Left cardiac atrium (tissue), 4 donors: ENCODE measurements at places on chromosomes 4 and X. TPM values are rescaled to one million over a fixed set of nuclear protein-coding genes. Genes with fewer than 3 reads are reported as not detected.

Gene LONRF3
- total RNA-seq = 5.5 TPM

Gene TMEM271
- total RNA-seq = not detected

Gene DNAAF6
- not detected for total RNA-seq

Gene FRMPD3
- 0.15 TPM for total RNA-seq

Gene SHROOM4
- 8.3 TPM for total RNA-seq

Gene GPC3
- total RNA-seq = 8.3 TPM

Gene BMX
- 1.6 TPM for total RNA-seq

Gene IQCM
- total RNA-seq = not detected

DNA sequence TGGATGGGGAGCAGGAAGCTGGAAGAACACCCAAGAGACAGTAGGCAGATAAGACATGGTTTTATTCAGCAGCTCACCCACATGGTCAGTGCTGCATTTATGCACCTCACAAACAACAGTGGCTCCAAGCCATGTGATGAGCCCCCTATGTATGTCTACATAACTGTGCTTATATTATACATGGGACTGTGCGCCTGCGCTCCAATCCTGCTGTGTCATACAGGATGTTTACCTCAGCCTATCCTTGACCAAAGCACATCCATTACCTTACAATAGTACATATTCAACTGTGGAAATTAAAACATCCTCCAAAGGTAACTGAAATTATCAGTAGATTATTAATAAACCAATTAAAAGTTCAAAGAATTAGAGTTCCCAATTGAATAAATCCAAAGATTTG, 44.1 kb upstream of the SGMS2 start:
- DNase-seq = no peak

DNA sequence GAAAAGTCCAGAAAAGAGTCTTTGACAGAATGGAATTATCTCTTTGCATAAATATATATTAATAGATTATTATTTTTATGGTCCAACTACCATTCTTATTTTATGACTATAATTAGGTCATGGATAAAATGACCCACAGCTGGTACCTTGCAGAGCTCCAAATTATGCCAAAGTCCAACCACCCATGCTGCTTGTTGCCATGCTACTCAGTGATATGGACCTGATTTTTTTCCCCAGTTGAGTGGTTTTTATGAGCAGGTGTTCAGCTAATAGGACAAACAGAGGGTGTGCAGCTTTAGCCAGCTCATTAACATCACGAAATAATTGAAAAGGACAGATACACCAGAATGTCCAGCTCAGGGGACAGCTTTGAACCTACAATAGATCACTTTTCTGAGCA, 9.7 kb downstream of the HOPX start:
- DNase-seq = no peak

DNA sequence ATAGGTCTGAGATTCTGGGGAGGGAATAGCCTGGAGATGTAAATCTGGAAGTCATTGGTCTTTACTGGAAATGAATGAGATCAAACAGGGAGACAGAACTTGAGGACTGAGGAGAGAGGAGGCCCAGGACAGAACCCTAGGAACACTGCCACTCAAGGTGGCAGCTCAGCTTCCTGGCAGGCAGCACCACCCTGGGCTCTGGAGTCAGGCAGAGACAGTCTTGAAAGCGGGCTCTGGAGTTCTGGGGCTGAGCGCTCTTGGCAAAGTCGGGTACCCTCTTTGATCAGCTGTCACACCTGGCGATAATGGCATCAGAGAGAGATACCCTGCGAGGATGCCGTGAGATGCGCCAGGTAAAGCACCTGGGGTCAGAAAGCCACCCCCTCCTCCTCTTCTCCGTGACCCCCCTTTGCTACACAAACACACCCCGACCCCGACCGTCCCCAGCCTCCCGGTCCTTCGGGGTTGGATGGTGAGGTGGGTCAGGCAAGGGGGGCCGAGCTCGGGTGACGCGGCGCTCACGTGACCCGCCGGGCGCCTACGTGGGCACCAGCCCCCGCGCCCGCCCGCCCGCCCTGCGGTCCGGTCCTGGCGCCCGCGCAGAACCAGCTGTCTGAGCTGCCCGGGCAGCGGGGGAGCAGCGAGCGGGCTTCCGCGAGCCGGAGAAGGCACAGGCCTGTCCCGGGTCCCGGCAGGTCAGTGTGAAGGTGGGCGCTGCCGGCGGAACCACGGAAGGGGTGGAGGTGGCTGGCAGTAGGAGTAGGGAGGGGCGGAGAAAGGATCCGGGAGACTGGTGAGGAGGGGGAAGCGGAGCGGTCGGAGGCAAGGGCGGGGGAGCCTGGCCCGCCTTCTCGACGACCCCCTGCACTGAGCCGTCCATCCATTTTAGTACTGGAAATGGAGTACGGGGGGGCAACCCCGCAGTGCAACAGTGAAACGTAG, at the start of gene TCEAL3:
Gene TCEAL3 (plus strand): TSS at position 600 of the 942 bp plus-strand sequence. CDS start 1,102 bp downstream, outside the sequence.
- peak; percentile 69 for DNase-seq

DNA sequence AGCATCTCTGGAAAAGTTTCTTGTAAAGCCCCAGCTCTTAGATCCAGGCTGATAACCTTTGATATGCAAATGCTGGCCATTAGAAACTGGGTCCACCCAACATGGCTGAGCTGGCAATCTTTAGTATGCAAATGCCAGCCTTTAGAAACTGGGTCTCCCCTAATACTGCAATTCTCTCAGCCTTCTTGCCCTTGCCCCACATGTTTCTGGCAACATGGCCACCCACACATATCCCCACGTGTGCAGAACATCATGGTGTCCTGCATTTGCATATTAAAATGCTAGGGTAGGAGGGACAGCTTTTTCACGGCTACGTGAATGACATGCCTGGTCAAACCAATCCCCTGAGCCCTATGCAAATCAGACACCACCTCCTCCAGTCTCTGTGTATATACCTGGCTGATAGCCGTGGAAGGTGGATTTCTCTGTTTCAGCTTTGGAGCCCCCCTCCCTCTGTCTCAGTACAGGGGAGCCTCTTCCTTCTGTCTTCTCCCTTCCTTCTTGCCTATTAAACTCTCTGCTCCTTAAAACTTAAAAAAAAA, 344.0 kb upstream of the NWD2 start:
- no peak for DNase-seq

GRCh38 chr4:81808011-81808672, 336.4 kb upstream of the RASGEF1B start:
- DNase-seq = no peak

GRCh38 chrX:18983666-18984380, at the start of gene PHKA2:
Gene PHKA2 (minus strand): TSS chrX:18984114. CDS start chrX:18983932, 182 bp downstream.
- DNase-seq = peak; percentile 69

DNA sequence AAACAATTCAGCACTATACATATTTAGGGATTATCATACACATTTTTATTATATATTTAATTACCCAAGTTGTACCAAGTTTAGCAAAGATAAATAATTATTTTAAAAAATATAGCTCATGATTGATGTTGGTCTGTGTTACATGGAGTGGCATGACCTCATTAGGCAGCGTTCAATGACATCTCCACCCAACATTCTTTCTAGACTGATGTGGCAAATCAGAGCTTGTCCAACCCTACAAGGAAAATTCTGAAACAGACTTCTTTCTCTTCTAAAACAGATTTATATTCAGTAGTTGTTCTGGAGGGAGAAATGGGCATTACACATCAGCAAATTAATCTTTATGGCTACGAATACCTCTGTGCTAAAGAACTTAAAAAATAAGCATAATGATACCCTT, 189.7 kb downstream of the PDGFC start:
- no peak for DNase-seq

DNA sequence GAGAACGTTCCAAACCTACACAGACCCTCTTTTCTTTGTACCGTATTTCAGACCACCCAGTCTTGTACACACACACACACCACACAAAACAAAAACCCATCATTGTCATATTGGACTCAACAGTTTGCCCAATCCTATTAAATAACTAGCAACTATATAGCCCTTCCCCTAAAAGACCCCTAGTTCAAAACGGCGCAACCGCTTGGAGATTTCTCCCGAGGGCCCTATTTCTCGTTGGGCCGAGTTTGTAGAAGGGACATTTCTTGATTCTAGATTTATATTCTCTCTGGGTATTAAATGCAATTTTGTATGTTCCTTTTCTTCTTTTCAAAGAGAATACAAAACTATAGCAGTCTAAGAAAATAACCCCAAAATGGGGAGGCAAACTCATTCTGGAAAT, 547 bp upstream of the PDGFRA start:
- DNase-seq = no peak

- no peak for DNase-seq
Measured at GRCh38 chr4:153126137-153126536, 78.1 kb upstream of the TRIM2 start.

DNA sequence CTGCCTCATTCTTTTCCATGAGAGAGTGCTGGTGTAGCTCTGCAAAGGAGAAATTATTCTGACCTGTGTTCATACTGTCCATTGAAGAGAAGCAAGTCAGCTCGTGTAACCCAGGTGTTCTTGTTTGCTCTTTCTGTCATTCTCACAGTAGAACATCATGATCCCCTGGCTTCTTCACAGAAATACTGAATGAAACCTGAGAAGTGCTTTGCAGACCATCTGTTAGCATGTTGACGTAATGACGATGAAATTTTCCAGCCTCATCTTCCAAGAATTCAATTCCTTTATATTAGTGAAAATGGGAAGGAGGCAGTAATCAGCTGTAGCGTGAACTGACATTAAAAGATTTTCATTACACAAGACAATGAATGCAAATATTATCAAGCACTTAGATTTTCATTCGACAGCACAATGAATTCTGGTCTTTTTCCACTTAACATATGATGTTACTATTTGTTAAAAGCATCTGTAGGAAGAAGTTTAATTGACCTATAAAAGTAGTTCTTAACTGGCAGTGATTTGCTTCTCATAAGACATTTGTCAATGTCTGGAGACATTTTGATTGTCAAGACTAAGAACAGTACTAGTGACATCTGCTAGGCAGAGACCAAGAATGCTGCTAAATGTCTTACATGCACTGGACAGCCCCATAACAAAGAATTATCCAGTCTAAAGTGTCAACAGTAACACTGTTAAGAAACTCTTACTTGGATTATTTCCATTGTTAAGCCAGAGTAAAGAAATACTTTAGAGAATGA, 246.3 kb downstream of the BANK1 start:
- DNase-seq = no peak

GRCh38 chrX:23952984-23953907, 45.4 kb downstream of the CXorf58 start:
- DNase-seq = no peak

DNA sequence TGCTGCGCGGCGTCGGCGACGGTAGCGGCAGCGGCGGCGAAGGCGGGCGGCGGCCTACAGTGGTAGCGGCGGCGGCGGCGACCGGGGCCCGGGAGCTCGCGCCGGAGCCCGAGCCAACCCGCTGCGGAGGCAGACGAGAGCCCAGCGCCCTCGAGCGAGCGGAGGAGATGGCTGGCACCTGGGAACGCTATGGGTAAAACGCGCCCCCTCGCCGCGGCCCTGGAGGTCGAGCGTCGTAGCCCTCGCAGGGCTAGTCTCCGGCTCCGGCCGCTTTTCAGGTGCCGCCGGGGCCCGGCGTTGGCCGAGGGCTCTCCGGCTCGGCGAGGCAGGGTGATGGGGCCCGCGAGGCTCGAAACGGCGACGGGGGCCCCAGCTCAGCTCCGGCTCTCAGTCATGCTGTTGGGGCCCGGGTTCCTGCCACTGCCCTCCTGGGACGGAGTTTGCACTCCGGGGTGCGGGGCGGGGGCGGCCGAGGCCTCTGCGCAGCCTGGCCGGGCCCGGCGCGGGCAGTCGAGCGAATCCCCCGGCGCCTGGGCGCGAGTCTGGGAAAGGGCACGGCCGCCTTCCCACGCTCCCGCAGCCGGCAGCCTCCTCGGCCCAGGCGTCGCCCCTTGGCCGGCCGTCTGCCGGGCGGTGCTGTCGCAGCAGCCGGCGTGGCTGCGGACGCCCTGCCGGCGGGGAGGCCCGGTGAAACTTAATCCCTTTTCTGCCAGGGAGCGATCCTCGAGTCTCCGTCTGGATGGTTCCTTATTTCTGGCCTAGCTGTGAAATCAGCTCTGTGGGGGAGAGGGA, 768 bp downstream of the MID2 start:
- DNase-seq = peak; percentile 35

- DNase-seq = peak; percentile 51
Measured at GRCh38 chrX:2484721-2485648, 15.8 kb downstream of the DHRSX start.

DNA sequence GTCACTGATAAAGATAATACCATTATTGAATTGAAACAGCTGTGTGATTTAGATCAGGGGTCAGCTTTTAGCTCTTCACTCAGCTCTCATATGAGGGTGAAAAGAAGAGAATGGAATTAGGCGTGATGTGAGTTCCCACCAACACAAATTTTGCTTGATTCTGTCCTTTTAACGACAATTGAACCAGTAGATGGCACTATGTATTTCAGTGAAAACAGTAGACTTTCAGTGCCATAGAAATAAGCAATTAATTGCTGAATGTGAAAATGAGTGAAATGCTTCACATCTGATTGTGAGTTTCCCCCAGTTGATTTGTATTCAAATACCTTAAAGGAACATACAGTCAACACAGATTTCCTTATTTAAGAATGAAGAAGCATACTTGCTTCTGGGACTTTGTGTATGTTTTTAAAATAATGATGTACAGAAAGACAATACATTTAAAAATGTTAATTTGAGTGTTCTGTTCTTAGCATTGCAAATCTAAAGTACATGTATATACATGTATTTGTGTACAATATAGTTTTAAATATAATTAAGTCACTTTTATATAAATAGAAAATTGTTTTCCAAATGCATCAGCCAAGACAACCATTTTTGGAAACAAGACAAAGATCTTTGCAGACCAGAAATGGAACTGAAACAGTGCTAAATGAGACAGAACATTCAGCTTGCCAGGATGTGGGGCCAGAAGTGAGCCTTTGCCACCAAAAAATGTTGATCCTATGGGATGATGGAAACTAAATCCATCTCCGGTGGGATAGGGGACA, 178.8 kb downstream of the SNCA start:
- DNase-seq = no peak

GRCh38 chrX:66002824-66003680, 36.8 kb downstream of the VSIG4 start:
- no peak for DNase-seq

- DNase-seq = no peak
Measured at GRCh38 chrX:118682258-118683014, 45.0 kb upstream of the IL13RA1 start.

GRCh38 chr4:148573296-148573695, 131.1 kb upstream of the NR3C2 start:
- DNase-seq = no peak

GRCh38 chrX:105647749-105648148, 174.6 kb upstream of the NRK start:
- no peak for DNase-seq

GRCh38 chrX:69627744-69628143, 11.8 kb downstream of the EDA start:
- DNase-seq = no peak

GRCh38 chr4:7892212-7893019, 47.2 kb downstream of the AFAP1 start:
- no peak for DNase-seq
